ENCODE measurements at places on chromosomes 5 and 9. TPM values are rescaled to one million over a fixed set of nuclear protein-coding genes. Genes with fewer than 3 reads are reported as not detected.

Gene PHF24
- total RNA-seq, result 0.08 TPM

Gene FEM1C
- 10.4 TPM for total RNA-seq

Gene PHF2
- 16.6 TPM for total RNA-seq

Gene IRGM
- 0.18 TPM for total RNA-seq
